ENCODE measurements at places on chromosomes 3 and 15.

GRCh38 chr3:194293546-194294198, 57.5 kb downstream of the CPN2 start:
- no peak for DNase-seq

GRCh38 chr3:148369381-148369780, 328.3 kb upstream of the AGTR1 start:
- DNase-seq, result no peak

DNA sequence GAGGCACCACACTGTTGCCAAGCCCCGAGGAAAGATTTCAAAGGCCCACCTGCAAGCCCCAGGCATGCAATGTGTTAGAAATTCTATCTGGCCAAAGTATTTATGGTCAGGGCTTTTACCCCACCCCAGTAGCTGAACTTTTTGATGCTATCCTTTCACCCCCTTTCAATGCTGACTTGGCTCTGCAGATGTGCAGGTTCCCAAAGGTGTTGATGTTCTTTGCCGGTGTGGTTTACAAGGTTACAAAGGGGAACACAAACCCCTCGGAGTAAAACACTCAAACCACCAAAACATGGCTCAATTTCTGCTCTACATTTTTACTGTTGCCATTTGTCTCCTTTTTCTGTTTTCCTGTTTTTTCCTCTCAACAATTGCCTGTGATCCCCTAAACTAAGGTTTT, 145.4 kb upstream of the BNIP2 start:
- no peak for DNase-seq

GRCh38 chr3:155785662-155786295, 20.3 kb downstream of the C3orf33 start:
- no peak for DNase-seq

- DNase-seq, result no peak
Measured at GRCh38 chr3:148315756-148316155, 381.9 kb upstream of the AGTR1 start.

- DNase-seq, result no peak
Measured at GRCh38 chr3:19165654-19166053, 17.3 kb downstream of the KCNH8 start.

- no peak for DNase-seq
Measured at GRCh38 chr15:63906266-63906584, 72.5 kb upstream of the HERC1 start.

GRCh38 chr15:47954196-47954595, 166.6 kb upstream of the SLC24A5 start:
- no peak for DNase-seq

DNA sequence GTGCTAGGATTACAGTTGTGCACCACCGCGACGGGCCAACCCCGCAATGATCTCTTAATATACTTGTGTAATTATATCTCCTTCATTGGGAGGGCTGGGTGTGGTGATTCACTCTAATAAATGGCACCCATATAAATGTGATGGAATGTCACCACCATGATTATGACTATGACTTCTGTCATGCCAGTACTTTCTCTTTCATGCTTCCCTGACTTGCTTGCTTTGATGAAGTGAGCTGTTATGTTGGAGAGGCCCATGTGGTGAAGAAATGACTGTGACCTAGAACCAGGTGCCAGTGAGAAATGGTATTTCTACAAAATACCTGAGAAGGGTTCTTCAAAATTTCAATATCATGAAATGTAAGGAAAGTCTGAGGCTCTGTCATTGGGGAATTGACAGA, 24.4 kb upstream of the TP63 start:
- DNase-seq, result no peak

All from coronary artery (tissue), 2 donors.